Breast epithelium (tissue), 4 donors: ENCODE measurements at places on chromosomes 3 and 15. TPM values are rescaled to one million over a fixed set of nuclear protein-coding genes. Genes with fewer than 3 reads are reported as not detected.

ANKUB1 gene
- total RNA-seq = not detected

RNU5B-1 gene
- not detected for total RNA-seq

PCOLCE2 gene
- 36.0 TPM for total RNA-seq

CRABP1 gene
- 14.5 TPM for total RNA-seq

KLHL40 gene
- not detected for total RNA-seq

SNX33 gene
- 36.3 TPM for total RNA-seq

COL8A1 gene
- 43.6 TPM for total RNA-seq

LRRC2 gene
- total RNA-seq = 1.5 TPM
